ENCODE measurements at places on chromosomes 16 and 17.

- DNase-seq = no peak
These were observed 27.8 kb downstream of the CASKIN2 start for GRCh38 chr17:75487351-75488070.

DNA sequence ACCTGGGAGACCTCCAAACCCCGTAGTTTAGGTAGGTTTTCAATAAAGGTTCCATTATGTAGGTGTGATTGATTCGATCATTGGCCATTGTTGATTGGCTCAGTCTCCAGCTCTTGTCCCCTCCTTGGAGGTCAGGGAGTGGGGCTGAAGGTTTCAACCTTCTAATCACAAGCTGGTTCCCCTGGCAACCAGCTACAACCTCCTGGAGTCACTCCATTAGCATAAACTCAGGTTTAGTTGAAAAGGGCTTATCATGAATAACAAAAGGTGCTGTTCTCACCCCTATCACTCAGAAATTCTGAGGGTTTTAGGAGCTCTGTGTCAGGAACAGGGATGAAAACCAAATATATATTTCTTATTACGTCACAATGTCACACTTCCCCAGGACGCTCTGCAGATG lies 28.5 kb downstream of the TMEM132E start:
- DNase-seq = no peak

DNA sequence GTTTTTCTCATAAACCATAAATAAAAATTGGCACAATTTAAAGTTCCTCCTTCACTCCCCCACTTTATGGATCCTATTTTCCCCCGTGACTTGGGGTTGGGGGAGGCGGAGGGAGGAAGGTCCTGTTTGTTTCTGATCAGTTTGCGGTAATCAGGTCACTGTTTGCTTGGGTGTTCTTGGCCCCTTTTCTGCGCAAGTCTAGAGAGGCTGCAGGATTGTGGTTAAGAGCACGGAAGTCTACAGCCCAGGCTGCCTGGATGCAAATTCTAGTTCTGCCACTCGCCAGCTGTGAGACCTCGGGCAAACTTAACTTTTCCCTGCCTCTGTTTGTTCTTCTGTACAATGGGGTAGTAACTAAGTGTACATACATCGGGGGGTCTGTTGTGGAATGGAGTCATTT lies 12.1 kb downstream of the ATP2C2 start:
- no peak for DNase-seq

DNA sequence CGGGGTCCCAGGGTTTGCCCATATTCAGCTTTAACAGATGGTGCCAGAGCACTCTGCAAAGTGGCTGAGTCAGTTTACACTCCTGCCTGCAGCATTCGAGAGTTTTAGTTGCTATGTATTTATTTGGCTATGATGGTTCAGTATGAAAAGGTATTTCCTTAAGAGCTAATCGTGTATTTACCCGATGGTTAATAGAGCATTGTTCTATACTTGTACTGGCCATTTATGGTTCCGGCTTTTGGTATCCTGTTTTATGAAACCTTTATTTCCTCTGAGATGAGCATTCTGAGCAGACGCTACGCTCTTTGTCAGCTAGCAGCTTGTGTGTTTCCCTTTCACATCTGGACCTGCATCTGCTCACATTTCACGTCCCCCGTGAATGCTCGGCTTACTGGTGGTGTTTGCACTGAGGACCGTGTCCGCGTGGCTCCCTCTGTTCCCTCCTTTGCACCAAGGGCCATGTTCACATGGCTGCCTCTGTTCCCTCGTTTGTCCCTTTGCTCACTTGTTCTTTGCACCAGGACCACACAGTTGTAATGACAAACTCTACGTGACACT lies 149.1 kb upstream of the CHMP6 start:
- DNase-seq = no peak

- peak; percentile 82 for DNase-seq
These were observed 179.9 kb downstream of the SEC14L1 start for GRCh38 chr17:77320485-77321256.

- DNase-seq = no peak
These were observed 80.1 kb downstream of the PMP22 start for GRCh38 chr17:15184872-15185624.

DNA sequence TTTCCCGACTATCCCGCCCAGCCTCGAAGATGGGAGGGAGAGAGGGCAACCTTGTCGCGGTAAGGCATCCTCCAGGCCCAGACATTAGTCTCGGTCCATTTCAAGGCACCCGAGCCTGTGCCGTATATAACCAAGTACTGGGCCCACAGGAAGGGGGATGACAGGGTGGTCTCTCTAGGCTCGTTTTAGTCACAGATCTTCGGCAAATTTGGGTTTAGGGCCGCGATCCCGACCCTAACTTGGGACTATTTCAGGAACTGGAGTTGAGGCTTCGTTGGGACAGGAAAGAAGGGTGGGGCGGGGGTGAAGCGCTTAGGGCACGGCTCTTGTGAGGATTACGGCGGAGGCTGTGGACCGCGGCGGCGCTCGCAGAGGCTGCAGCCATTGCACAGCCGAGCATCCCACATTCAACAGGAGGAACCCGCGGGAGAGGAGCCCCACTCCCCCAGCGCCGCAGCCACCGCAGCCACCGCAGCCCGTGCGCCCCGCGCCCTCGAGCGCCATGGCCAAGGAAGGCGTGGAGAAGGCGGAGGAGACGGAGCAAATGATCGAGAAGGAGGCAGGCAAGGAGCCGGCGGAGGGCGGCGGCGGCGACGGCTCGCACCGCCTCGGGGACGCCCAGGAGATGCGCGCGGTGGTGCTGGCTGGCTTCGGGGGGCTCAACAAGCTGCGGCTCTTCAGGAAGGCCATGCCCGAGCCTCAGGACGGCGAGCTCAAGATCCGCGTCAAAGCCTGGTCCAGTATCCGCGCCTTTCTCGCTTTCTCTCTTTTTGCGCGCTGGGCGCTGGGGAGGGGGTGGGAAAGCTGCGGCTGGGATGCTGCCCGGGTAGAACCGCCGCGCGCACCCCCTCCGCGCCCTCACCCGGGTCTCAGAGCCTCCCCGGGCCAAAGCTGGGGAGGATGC lies at the start of gene VAT1L:
VAT1L (plus strand) TSS at position 384 of the 904 bp plus-strand sequence; CDS start at position 503, 119 bp downstream.
- DNase-seq = peak; percentile 71

DNA sequence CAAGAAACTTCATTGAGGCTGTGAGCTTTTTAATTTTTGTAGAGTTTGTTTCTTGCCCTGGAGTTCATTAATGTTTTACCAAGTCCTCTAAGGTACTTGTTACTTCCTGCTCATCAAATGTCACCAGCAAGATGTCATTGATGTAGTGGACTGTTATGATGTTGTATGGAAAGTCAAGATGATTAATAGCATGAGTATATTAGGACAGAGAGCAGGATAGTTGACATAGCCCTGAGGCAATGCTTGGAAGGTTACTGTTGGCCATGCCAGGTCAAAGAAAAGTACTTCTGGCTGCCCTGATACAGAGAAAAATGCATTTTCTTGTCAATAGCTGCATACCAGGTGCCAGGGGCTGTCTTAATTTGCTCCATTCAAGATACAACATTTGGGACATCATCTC lies 6.7 kb downstream of the KRTAP1-5 start:
- DNase-seq = no peak

GRCh38 chr17:45235416-45236281 lies 14.0 kb downstream of the FMNL1 start:
- DNase-seq = peak; percentile 84

DNA sequence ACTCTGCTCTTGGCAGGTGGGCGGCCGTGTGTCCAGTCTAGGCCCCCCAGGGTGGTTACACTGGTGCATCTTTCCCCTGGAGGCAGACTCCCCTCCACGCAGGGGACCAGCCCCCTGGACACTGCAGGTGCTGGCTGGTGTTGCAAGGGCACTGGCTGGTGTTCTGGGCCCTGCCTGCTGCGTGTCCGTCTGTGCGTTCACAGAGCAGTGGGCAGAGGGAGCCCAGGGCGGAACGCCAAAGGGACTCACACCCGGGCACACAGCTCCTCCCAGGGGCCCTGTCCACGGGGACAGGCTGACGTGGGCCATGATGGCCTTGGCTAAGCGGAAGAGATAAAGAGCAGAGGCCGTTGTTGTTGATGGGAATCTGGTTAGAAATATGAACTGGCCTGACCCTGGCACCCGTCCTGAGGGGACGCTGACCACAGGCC lies 27.3 kb downstream of the ACSF3 start:
- DNase-seq = no peak

GRCh38 chr17:73589363-73589980 lies 54.8 kb downstream of the SDK2 start:
- no peak for DNase-seq

DNA sequence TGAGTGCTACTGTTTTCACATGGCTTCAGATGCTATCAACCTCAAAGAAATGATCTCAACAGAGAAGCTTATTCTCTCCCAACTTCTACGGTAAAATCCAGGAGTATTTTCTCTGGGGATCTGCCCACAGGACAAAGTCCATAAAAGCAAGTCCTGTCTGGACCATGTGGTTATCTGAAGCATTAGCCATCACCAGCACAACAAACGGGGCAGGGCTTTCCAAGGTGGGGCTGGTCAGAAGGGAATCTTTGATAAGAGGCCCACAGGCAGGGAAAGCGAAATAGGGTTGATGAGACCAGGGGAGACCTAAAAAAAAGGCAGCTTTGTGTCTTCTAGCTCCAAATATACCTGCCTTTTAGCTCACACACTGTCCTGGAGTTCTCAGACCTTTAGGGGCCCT lies 38.7 kb upstream of the CACNG3 start:
- DNase-seq = no peak

- no peak for DNase-seq
These were observed 37.4 kb upstream of the COQ7 start for GRCh38 chr16:19029980-19030379.

GRCh38 chr16:10343124-10343760 lies 42.6 kb upstream of the ATF7IP2 start:
- peak; percentile 18 for DNase-seq

GRCh38 chr17:15303268-15303667 lies 38.1 kb downstream of the TEKT3 start:
- no peak for DNase-seq

DNA sequence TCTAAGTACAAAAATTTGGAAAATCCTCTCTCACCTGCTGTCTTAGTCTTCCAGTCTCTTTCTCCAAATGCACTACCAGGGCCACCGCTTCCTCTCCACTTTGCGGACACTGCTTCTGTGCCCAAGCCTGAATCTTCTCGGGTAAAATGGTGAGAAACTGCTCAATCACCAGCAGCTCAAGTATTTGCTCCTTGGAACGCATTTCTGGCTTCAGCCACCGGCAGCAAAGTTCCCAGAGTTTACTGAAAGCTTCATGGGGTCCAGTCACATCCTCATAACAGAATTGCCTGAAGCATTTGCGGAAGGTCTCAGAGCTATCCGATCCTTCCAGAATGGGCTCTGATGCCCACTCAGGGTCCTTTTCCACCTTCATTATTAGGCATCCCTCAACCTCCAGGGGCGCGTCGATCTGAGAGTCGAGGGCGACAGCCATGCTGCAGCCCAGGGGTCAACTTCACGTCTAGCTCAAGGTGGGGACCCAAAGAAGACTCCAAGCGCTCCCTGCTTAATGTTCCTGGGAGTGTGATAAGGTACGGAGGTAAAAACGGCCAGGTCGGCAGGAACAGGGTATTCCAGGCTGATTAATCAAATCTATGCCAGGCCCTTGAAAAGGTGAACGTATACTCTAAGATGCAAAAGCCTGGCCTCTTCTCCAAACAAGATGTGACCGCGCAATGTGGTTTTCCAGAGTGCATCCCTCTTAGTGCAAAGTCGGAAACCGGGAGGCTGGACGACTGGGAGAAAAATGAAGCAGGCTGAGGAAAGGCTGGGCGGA lies 763 bp downstream of the ZKSCAN2 start:
- DNase-seq = peak; percentile 10

- DNase-seq = peak; percentile 25
These were observed 22.7 kb downstream of the TRPV3 start for GRCh38 chr17:3534881-3535252.

GRCh38 chr17:73882590-73882989 lies 238.3 kb upstream of the SDK2 start:
- no peak for DNase-seq

- DNase-seq = no peak
These were observed 69.5 kb downstream of the HLF start for GRCh38 chr17:55334285-55334684.

GRCh38 chr17:28379814-28380801 lies 8.6 kb downstream of the SARM1 start:
- peak; percentile 85 for DNase-seq
